ENCODE measurements at places on chromosomes 6 and 20.

- DNase-seq = no peak
Measured at GRCh38 chr6:19734519-19734918, 102.7 kb upstream of the ID4 start.

DNA sequence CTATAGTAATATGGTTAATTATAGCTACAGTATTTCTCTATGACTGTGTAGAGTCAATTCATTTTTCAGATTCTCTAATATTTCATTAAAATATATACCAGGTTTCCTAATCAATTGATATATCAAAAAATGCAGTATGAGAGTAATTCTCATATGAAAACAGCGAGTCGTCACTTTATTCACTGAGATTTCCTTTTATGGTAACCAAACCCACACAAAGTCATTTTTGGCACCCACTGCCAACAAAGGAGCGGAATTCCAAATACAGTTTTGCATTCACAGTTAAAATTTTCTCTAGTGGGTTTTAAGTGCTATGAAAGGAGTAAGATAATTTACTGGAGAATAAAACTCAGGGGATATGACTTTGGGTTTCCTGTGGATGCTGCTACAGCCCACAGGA is 163.8 kb downstream of the HIVEP2 start:
- no peak for DNase-seq

DNA sequence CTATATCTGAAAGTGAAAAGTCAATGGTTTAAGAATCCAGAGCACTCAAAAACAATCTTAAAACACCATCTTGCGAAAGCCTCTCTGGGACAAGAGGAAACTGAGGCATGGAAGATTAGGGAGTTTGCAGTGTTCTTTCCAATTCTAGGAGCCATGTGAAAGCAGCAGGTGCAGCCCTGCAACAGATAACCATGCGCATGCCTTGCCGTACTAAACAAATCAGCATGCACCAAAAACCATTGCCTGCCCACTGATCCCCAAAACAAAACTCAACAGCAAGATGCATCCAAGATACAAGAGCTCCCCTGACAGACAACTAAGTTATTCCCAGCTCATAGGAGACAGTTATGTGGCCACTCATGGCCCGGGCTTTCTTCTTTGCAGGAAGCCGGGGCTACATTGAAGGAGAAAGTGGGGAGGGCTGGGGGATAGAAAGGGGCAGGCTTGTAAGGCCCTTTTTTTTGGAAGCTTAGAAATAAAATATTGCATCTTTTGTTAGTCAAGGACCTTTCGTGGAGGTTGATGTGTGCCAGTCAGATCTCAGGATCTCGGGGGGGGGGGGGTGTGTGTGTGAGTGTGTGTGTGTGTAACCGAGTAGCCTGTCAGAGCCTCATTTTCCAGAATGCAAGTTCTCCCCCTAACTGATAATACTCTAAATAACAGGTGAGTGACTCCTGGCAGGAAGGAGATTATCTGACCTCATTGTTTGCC is 178.4 kb downstream of the MBOAT1 start:
- no peak for DNase-seq

DNA sequence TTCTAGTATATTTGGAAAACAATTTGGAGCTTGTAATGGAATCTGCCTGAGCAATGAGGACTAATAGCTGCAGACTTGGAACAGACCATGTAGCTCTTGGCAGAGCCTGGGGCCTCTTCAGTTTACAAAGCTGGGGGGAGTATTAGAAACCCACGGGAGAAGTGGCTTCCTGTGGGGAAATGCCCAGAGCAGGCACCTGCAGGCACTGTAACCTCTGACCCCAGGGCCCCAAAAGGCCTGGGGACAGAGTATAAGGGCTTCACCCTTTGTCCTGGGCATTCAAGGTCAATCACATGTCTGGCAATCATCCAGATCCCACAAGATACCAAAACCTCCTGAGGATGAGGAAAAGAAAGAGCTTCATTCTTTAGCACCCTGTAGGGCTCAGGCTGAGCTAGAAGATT is 19.4 kb downstream of the PKIG start:
- DNase-seq = no peak

DNA sequence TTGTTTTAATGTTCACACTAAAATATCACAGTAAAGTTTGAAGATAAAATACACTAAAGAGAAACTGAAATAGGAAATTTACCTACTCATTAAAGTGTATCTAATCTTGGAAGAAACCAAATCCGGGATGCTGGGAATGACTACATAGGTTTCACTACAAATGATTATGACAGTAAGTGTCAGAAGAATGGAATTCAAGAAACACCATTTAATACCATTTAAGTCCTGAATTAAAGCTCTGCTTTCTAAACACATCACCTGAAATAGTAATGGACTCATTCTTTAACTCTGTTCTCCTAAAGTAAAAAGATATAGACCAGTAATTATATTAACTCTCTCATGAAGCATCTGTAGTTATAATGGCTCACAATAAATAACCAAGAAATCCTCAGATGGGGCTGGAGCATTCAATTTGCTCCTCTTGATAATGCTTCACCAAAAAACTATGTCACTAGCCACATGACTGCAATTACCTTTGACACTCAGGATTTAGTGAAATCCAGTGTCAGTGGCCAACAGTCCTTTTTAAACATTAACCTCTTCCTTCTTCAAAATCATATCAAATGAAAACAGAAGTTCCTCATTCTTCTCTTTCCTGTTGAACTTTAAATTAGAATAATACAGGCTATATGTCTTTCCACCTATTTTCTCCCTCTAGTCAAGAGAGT is 41.4 kb downstream of the MAP7 start:
- no peak for DNase-seq

GRCh38 chr20:42492290-42492689 is 697.4 kb downstream of the PTPRT start:
- DNase-seq = no peak

DNA sequence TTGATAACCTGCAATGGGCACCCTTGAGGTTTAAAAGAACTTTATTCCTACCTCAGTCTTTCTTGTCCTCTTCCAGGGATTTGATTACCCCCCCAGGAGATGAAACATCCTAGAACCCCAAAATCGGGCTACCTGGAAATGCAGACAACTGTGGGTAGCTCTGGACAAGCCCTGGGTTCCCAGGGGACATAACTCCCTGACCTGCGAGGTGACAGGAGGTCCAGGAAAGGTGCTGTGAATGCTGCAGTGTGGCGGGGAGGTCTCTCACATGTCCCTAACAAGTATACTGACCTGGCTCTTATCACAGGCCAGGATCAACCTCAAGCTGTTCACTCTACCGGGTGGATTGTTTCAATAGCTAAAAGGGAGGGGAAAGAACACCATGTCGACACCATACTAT is 11.6 kb downstream of the JAG1 start:
- DNase-seq = no peak

GRCh38 chr20:41854765-41855164 is 236.6 kb upstream of the CHD6 start:
- no peak for DNase-seq

GRCh38 chr6:116515141-116515540 is 3.7 kb downstream of the CALHM5 start:
- DNase-seq = no peak

DNA sequence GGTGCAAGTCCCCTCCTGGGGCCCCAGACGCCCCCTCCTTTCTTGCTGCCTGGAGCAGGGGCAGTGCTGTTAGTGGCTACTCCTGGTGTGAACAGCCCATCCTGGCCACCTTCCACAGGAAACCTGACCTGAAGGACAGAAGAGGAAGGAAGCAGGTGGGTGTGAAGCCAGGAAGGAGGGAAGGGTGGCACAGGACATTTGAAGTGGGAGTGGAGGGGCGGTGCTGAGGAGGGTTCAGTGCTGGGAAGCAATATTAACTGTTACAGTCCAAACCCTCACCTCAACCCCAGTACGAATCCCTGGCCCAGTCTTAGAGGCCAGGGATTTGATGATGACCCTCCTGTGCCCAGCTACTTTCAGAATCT is 766 bp downstream of the PRICKLE4 start:
- DNase-seq = no peak

DNA sequence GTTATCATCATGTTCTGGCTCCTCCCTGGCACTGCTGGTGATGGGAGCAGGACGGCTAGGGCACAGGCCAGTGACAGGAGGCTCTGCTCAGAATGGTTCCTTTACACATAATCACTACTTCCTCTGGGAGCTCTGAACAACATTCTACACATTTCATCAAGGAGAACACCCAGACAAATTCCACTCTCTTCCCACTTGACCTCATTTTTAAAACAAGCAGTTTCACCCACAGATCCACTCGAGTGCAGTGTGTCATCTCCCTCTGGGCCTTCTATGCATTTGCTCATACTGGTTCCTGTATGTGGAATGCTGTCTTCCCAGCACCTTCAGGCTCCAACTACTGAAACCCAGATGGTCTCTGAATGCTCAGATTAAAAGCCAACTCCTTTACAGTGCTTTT is 84.8 kb downstream of the ELOVL5 start:
- DNase-seq = no peak

GRCh38 chr6:10725716-10726115 is 2.8 kb downstream of the TMEM14C start:
- no peak for DNase-seq

GRCh38 chr20:64069209-64069613 is 6.2 kb downstream of the TCEA2 start:
- DNase-seq = no peak
